ENCODE measurements at places on chromosomes 5 and 9. TPM values are rescaled to one million over a fixed set of nuclear protein-coding genes. Genes with fewer than 3 reads are reported as not detected.

DNA sequence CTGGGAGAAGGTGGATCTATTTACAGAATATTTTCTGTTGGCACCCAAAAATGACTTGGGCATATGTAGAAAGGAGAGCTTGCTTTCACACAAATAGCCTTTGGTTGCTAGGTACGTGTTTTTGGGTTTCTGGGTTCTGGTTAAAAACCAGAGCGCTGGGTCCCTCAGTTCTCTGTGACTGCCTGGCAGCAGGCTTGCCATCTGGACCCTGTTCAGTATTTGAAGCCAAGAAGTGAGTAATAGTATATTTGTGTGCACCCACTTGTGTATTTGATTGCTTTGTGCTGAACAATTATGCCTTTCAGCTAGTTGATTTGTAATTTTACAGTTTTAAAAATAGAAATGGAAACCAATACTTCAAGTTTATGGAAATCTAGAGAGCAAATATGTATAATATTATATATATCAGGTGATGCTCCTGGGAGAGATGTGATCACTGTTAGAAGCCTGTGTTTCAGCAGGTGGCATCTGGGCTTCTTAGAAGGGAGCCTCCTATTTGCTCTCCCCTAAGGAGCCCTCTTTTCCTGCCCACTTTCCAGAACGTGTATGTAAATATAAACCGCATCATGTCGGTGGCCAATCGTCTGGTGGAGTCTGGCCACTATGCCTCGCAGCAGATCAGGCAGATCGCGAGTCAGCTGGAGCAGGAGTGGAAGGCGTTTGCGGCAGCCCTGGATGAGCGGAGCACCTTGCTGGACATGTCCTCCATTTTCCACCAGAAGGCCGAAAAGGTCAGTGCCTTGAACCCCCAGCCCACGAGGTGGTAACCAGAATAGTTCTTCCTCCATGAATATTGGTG is 153.6 kb downstream of the TRIO start:
- peak; percentile 23 for DNase-seq

IFNB1 gene
- total RNA-seq, result not detected

NME5 gene
- 0.44 TPM for total RNA-seq

PLAC8L1 gene
- total RNA-seq, result 0.18 TPM

DDX4 gene
- total RNA-seq, result 0.04 TPM

Data from muscle of leg (tissue), 16 donors.